ENCODE measurements at places on chromosomes 11 and 22.
A peak's percentile ranks its signal among the peaks of the same experiment; 100 is the strongest.

GRCh38 chr11:130470832-130471706 lies 22.6 kb downstream of the ADAMTS15 start:
- no peak for ATAC-seq

GRCh38 chr11:94002226-94002625 lies 18.9 kb upstream of the HEPHL1 start:
- ATAC-seq = peak; percentile 76

- peak; percentile 42 for ATAC-seq
These were observed 333.9 kb downstream of the CTTN start for GRCh38 chr11:70732023-70732880.

GRCh38 chr11:4430051-4430450 lies 19.0 kb upstream of the OR52K2 start:
- no peak for ATAC-seq
